Caudate nucleus (tissue), 63 donors: ENCODE measurements at places on chromosomes 4 and X.

GRCh38 chr4:128550060-128550459, 259.4 kb upstream of the JADE1 start:
- DNase-seq: no peak

DNA sequence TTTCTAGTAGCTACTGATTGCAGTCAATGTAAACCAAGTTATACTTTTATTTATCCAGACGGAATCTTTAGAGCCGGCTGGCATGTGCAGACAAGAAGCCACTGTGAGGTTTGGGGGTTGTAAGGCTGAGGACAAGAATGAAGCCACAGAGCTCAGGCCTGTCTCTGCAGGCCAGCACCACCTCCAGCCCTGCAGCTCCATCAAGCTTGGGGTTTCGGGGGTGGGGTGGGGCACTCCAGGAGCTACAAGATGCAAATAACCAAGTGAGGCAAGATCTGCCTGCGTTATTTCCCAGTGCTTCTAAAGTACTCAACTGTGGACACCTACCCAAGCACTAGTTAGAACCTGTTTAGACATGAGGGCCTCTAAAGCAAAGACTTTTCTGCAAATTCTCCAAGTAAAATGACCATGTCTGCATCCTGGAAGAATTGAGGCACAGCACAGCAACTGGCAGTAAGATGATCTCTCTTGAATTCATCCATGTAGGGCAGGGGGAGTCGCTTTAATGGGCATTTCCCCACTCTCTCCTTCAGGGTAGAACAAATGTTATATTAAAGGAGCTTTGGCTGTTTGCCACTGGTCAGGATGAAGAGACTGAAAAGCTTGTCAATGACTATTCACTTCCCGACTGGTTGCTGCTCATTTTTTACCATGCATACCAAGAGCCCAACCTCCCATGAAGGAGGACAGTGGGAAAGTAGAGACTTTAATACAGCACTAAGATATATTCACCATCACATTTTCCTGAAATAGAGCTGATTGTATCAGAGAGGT, 222.5 kb downstream of the MGST2 start:
- no peak for DNase-seq

DNA sequence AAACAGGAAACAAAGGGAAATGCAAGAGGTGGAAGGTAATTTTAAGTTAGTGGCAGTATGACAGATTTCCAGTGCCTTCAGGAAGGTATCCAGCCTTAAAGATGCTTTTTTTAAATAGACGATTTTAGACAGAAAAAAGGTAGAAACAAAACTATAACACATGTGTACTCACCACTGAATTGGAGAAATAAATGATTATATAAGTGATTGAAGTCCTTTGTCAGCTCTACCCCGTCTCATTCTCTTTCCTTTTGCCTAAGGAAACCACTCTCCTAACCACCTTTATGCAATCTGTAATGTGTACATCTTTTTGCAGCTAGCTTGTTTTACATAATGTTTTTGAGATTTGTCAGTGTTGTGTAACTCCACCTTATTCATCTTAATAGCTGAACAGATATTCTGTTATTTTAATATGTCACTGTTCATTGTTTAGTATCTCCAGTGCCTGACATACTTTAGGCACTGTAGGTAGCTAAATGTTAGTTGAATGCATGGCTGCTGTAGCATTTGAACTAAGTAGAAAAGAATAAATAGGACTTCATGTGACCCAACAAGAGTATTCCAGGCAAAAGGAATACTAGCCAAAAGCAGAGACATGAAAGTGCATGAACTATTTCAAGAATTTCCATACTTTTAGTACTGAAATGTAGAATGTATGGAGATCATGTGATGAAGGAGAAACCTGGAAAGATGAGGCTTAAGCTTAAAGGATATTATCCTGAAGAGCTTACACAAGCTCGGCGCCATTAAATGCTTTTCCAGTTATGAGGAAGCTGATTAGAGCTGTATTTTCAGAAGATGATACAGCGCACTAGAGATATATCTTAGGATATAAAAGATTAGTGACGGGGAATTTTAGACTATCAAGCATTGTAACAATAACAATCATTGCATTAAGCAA, 865 bp downstream of the FAM200B start:
- no peak for DNase-seq

- no peak for DNase-seq
Measured at GRCh38 chrX:129743821-129744220, 5.0 kb downstream of the XPNPEP2 start.

GRCh38 chrX:17040711-17041110, 94.3 kb downstream of the REPS2 start:
- DNase-seq: no peak

- no peak for DNase-seq
Measured at GRCh38 chrX:24153178-24153795, 3.8 kb downstream of the ZFX start.

GRCh38 chr4:85520765-85521749, 46.1 kb downstream of the ARHGAP24 start:
- DNase-seq: no peak

DNA sequence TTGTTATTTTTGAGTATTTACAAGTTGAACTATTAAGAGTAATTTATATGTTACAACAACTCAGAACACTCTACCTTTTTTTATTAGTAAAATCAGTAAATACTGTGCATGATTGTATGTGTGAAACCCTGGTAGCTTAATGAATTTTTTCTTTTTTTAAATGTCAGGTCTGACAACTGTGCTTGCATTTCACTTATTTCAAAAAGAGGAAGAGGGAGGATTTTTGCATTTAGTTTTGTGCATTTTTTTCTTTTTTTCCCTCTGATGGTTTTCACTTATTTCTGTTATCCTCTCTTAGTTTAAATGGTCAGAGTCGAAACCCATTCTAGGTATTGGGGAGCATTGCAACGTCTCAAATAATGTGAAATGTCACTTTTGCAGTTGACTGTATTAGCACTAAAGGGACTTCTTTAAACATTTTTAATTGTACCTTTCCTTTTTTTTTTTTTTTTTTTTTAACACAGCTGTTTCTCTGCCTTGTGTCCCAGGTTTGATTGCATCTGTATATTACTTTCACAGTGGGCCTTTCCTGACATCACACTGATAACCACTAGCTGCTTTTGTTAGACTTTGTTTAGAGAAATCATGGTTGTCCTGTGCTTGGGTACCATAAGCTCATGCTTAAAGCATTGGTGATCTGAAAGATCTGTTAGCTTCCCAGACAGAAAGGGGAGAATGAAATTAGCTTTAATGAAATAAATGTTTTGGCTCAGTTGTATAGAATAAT, 28.5 kb downstream of the MOB1B start:
- no peak for DNase-seq

GRCh38 chr4:85671120-85671519, 196.2 kb downstream of the ARHGAP24 start:
- no peak for DNase-seq

- DNase-seq: no peak
Measured at GRCh38 chrX:24668111-24668510, 21.0 kb upstream of the PCYT1B start.

GRCh38 chr4:1721666-1722550, 587 bp downstream of the TACC3 start:
- DNase-seq: no peak

- DNase-seq: no peak
Measured at GRCh38 chr4:6951880-6952381, 42.3 kb downstream of the TBC1D14 start.

DNA sequence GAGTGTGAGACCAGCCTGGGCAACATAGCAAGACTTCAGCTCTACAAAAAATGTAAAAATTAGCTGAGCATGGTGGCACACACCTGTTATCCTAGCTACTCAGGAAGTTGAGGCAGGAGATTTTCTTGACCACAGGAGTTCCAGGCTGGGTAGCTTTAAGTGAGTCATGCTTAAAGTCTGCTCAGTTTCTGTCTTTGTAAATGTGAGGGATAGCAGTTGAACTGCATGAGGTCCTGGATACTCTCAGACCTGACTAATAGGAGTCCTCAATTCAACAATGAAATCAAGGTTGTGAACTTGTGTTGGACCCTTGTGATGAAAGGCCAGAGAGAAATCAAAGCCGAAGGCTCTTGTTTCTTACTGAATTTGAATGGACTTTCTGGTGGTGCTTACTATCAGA, 45.2 kb downstream of the STARD8 start:
- DNase-seq: no peak

DNA sequence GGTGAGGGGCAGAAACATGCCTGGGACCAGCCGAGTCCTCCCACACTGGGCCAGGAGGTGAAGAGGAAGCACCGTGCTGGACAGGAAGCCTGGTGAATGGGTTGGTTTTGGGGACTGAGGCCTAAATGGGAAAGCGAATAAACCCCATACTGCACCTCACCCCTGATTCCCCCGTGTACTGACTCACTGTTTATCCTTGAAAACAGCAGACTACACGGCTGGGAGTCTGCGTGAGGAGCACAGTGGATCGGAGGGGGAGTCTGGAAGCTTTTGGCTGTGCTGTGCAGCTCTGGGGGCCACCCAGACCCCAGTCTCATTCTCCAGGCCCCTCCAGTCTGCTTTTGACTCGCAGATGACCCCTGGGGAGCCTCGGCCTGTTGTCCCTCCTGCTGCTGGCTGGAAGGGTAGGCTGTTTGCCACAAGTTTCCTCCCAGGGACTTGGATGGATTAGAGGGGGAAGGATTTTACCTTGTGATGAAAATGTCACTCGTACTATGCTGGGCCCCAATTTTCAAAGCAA, 90.0 kb downstream of the PSAPL1 start:
- no peak for DNase-seq

- no peak for DNase-seq
Measured at GRCh38 chr4:70627620-70628019, 924 bp upstream of the ENAM start.

DNA sequence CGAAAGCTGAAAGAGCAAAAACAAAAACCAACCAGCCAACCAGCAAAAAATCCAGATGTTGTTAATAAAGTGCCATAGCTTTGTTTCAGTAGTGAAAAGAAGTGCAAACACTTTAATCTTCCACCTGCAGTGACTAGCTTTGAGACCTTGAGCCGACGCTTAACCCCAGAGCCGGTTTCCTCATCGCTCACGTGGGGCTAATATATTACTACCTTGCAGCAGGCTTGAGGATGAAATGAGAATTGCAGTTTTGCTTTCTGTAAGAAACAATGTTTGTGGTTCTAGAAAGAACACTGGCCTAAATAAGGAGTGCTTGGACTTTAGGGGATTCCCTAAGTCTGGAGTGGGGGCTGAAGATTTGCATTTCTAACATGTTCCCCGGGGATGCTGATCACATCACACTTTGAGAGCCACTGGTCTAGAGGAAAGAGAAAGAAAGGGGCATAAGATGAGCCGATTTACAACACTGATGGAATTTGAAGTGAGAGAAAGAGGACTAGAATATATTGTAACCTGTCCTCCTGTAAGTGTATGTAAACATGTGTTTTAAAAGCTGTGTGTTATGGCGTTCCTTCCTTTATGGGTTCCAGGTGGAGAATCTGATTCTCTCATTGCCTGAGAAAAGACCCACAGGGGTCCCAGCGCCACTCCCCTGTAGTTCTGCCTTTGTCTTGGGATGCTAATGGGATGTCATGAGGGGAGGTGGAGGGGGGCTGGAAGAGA, 1.4 kb downstream of the FGF2 start:
- no peak for DNase-seq

GRCh38 chrX:53714580-53715345, 28.2 kb upstream of the HUWE1 start:
- DNase-seq: no peak

GRCh38 chr4:11894221-11894620, 465.5 kb upstream of the HS3ST1 start:
- no peak for DNase-seq

GRCh38 chr4:89358935-89359638, 51.5 kb upstream of the GPRIN3 start:
- no peak for DNase-seq

- no peak for DNase-seq
Measured at GRCh38 chrX:77639820-77640219, 146.2 kb downstream of the ATRX start.

DNA sequence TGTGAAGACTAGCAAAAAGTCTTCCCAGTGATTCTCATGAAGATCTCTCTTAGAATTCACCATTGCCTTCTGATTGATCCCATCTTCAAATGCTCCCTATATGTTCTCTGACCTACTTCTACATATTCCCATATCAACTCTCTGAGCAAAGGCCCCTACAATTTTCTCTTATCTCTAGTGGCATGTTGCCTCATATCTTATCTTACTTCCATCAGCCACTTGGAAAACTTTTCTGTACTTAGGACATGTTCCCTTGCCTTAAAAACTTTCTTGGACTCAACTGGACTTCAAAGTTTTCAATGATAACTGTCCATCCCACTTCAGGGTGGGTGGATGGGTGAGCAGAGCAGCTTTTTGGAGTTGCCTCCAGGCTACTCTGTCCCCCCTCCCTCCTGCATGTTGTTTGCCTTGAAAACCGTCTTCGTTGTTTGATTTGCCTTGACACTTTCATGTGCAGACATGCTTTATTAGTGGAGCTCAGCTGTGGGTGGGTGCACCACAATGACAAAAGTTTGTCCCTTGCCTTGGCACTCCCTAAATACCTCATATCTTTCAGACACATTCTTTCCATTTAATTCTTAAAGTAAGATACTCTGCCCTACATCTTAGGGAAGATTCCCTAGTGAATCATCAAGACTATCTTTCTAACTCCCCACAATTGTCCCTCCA, 18.3 kb upstream of the USP27X start:
- DNase-seq: no peak

DNA sequence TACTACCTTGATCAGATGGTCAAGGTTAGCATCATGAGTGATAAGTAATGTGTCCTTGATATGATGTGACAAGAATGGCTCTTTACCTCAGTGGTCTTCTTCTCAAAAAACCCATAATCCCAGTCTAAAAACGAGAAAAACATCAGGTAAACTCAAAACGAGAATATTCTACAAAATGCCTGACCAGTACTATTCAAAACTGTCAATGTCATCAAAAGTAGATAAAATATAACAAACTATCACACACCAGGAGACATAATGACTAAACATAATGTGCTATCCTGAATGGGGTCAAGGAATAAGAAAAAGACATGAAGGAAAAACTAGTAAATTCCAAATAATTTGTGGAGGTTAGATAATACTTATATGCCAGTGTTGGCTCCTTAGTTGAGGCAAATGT, 85.2 kb upstream of the PDHA2 start:
- no peak for DNase-seq

- DNase-seq: no peak
Measured at GRCh38 chr4:113050371-113050755, 910 bp downstream of the ANK2 start.

DNA sequence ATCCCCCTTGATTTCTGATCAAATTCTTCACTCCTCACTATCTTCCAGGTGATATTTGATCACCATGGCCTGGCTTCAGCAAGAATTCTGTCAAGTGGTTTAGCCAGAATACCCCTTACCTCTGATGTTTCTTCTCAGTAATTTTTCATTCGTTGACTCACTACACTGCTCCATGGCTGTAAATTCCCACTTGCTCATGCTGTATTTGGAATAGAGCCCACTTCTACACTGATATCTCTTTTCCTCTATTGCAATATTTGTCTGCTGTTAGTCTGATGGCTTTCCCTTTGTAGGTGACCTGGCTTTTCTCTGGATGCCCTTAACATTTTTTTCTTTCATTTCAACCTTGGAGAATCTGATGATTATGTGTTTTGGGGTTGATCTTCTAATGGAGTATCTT, 73.9 kb upstream of the DIPK2B start:
- DNase-seq: no peak

- DNase-seq: peak; percentile 7
Measured at GRCh38 chr4:189202182-189202868, 738.3 kb upstream of the FRG1 start.

- DNase-seq: no peak
Measured at GRCh38 chrX:97398030-97398551, 514.4 kb downstream of the RPA4 start.
